ENCODE measurements at places on chromosomes 7 and 10.

- DNase-seq, result no peak
Observed at GRCh38 chr7:53596230-53596629, 560.8 kb downstream of the POM121L12 start.

- DNase-seq, result no peak
Observed at GRCh38 chr7:126689037-126689436, 563.7 kb downstream of the GRM8 start.

- no peak for DNase-seq
Observed at GRCh38 chr10:35412900-35413491, 76.7 kb downstream of the CCNY start.

- no peak for DNase-seq
Observed at GRCh38 chr7:85833066-85833465, 646.2 kb upstream of the SEMA3D start.

- no peak for DNase-seq
Observed at GRCh38 chr7:122135275-122135674, 8.8 kb downstream of the AASS start.

DNA sequence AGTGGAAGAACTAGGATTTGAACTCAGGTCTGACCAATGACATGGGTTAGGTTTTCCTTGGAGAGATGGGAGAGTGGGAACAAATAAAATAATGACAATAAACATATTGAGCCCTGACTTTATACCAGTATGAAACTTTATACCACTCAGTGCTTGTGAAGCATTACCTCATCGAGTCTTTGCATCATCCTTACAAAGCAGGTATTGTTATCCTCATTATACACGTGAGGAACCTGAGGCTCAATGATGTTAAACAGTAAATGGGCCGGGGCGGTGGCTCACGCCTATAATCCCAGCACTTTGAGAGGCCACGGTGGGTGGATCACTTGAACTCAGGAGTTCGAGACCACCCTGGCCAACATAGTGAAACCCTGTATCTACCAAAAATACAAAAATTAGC lies 47.7 kb downstream of the HHEX start:
- no peak for DNase-seq

- peak; percentile 89 for DNase-seq
Observed at GRCh38 chr10:119306514-119306951, 99.2 kb downstream of the GRK5 start.

- DNase-seq, result no peak
Observed at GRCh38 chr10:92615515-92615914, 22.6 kb downstream of the KIF11 start.

DNA sequence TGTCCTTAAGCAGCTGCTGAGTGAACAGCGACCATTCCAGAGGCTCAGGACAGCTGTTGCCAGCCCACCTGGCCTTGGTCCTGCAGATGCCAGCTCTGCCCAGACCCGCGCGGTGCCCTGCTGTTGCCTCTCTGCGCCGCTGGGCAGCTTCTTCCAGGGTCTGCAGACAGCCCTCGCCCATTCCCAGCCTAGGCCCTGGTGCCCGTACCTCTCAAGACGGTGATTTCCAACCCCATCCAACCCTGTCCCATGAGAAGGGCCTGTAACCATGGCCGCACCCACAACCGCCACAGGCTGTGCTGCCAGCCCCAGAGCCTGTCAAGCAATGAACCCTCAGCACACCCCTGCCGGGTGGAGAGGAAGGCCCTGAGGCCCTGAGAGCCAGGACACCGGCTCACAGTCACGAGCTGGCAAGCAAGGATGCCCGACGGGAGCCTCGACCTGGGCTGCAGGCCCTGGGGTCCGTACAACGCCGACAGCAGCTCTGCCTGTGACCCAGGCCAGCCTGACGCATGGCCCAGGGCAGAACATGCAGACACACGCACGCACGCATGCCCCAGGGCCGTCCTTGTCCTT lies 231.9 kb downstream of the MAD1L1 start:
- DNase-seq, result peak; percentile 12

DNA sequence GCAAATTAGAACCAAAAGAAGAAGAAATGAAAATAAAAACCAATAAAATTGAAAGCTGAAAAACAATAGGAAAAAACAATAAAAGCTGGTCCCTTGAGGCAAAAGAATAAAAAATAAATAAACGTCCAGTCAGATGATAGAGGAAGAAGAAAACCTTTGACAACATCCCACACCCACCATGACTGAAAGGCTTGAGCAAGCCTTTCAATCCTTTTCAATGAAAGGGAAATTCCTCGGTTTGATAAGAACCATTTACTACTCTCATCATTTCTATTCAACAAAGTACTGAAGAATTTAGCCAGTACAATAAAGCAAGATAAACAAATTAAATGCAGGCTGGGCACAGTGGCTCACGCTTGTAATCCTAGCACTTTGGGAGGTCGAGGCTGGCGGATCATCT lies 3.8 kb downstream of the SLC25A40 start:
- DNase-seq, result no peak

- DNase-seq, result no peak
Observed at GRCh38 chr7:47799524-47799923, 148.7 kb downstream of the PKD1L1 start.

DNA sequence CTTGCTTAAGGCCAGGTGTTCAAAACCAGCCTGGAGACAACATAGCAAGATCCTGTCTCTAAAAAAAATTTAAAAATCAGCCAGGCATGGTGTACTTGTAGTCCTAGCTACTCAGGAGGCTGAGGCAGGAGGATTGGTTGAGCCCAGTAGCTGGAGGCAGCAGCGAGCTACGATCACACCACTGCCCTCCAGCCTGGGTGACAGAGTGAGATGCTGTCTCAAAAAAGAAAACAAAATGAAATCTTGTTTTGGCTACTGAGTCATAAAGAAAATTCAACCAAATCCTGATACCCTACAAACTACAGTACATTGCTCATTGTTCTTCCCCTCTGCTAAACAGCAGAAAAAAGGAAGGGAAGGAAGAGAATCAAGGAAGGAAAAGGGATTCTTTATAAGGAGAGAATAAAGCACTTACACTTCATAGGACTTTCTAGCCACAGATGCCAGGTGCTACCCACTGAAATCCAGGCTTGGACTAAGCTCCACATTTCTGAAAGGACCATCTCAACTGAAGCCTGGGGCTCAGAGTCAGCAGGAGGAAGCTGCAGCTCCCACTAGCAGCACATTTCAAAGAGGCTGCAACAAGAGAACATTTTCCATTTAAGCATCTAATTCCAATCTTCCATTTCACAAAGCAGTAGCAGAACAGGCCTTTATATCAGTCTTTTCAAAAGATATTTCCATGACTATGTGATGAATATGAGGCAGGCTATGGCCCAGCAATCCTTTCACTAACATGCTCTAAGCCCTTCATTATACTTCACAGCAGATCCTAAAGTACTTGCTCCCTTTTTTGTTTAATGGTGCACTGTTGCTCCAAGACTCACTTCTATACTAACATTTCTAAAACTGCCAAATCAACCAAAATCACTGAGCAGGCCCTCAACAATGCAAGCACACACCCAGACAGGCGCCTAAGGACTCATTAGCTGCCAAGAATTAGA lies 13.5 kb downstream of the TNPO3 start:
- DNase-seq, result no peak

DNA sequence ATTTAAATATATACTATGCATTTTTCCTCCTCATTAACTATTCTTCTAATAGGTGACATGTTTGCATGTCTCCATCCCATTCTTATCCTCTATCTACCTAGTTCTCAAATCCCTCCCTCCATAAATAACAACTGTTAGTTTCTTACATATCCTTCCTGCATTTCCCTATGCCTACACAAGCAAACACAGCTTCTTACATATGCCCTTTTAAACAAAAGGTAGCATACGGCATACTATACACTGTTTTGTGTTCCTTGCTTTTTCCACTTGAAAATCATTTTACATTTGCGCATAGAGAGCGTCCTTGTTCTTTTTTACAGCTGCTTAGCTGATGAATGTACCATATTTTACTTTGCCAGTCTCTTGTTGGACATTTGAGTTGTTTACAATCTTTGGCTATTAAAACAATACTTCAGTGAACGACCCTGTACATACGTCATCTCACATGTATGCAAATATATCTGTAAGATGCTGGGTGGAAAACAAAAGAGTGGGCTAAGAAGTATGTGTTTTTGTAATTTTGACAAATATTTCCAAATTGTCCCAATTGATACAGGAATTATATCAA lies 7.8 kb downstream of the GOT1 start:
- DNase-seq, result no peak

- DNase-seq, result no peak
Observed at GRCh38 chr10:83458611-83459010, 680.7 kb upstream of the GHITM start.

DNA sequence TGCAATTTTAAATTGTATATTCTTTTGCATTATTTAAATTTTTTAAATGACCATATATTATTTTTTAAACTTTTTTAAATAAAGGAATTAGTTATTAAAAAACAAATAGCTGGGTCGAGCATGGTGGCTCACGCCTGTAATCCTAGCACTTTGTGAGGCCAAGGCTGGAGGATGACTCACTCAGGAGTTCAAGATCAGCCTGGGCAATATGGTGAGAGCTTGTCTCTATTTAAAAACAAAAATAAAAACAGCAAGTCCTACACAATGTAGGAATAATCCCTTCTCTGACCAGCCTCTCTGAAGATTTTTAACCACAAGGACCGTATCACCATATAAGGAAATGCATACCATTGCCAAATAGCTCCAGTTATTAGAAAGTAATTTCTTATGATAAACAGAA lies 19.6 kb downstream of the NOC3L start:
- no peak for DNase-seq

Data from CD4-positive, alpha-beta T cell treated with Interleukin-15 for 1 hour (primary cell).